ENCODE measurements at places on chromosomes 6 and 20. TPM values are rescaled to one million over a fixed set of nuclear protein-coding genes. Genes with fewer than 3 reads are reported as not detected.

The KIF25 gene
- total RNA-seq: not detected

The CD93 gene
- total RNA-seq: not detected

The DUSP22 gene
- total RNA-seq: 171 TPM

The PGC gene
- not detected for total RNA-seq

The TRDN gene
- not detected for total RNA-seq

The CCNC gene
- total RNA-seq: 91.9 TPM

The PPT2 gene
- 34.1 TPM for total RNA-seq

The FRK gene
- 0.46 TPM for total RNA-seq

The B3GAT2 gene
- not detected for total RNA-seq

The PTCRA gene
- total RNA-seq: 0.91 TPM

The PRR18 gene
- 0.13 TPM for total RNA-seq

The DDX43 gene
- total RNA-seq: not detected

The C20orf202 gene
- total RNA-seq: not detected

The DEFB128 gene
- not detected for total RNA-seq

The ESR1 gene
- not detected for total RNA-seq

The PRSS35 gene
- not detected for total RNA-seq

The CNKSR3 gene
- total RNA-seq: not detected

The BPIFB2 gene
- not detected for total RNA-seq

The CCN2 gene
- total RNA-seq: not detected

The CLPSL1 gene
- total RNA-seq: not detected

The OPRL1 gene
- total RNA-seq: 6.1 TPM

The CALHM4 gene
- not detected for total RNA-seq

The EPPIN gene
- not detected for total RNA-seq

Data from OCI-LY7 (cell line).